Osteoblast (primary cell): ENCODE measurements at places on chromosomes 7 and 10. TPM values are rescaled to one million over a fixed set of nuclear protein-coding genes. Genes with fewer than 3 reads are reported as not detected.

The UNCX gene
- total RNA-seq = not detected in 2 replicates

The SLC13A1 gene
- not detected in 2 replicates for total RNA-seq

The TWIST1 gene
- 101 and 113 TPM in 2 replicates for total RNA-seq

The OR6V1 gene
- not detected in 2 replicates for total RNA-seq

The EBLN1 gene
- not detected in 2 replicates for total RNA-seq

The KCNH2 gene
- total RNA-seq = not detected in 2 replicates

The NODAL gene
- not detected in 2 replicates for total RNA-seq

The AKR1C4 gene
- total RNA-seq = not detected in 2 replicates

The SNCG gene
- total RNA-seq = 0.36 and 2.4 TPM in 2 replicates

The OR2A5 gene
- not detected in 2 replicates for total RNA-seq

The NPM3 gene
- total RNA-seq = 47.7 and 64.8 TPM in 2 replicates

The DYNC1I1 gene
- total RNA-seq = 2.2 and 2.9 TPM in 2 replicates

The CLDN4 gene
- 0.36 and 0.59 TPM in 2 replicates for total RNA-seq

The GIMAP6 gene
- total RNA-seq = 0.36 TPM in 1 of 2 replicates, not detected in the other

The FAM13C gene
- 6.2 and 6.5 TPM in 2 replicates for total RNA-seq
